Left renal cortex interstitium (tissue), 4 donors: ENCODE measurements at places on chromosomes 2 and 18.

- DNase-seq: no peak
Measured at GRCh38 chr18:2316082-2316750, 255.1 kb downstream of the METTL4 start.

- DNase-seq: no peak
Measured at GRCh38 chr2:141501752-141502151, 629.1 kb downstream of the LRP1B start.

DNA sequence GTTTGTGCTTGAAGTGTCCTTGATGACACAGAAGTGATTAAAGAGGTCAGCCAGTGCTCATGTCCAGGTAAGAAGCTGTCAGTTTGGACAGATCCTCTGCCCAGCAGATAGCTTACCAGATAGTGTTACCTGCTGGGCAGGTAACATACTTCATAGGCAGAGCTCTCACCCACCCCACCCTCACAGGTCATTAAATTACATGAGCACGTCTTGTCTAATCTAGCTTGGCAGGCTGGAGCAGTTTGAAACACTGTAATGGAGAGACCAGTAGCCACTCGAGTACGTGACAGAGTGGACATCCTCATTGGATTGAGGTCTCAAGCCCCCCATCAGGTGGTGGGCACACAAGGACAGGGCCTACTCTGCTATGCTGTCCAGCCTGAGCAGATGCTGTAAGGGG, 27.1 kb downstream of the TTC32 start:
- DNase-seq: no peak

GRCh38 chr2:20050104-20050645, 1.3 kb downstream of the LAPTM4A start:
- peak; percentile 63 for DNase-seq

- no peak for DNase-seq
Measured at GRCh38 chr2:152098496-152099366, at the start of gene CACNB4. TSS of gene CACNB4 (minus strand) at chr2:152099044.

GRCh38 chr2:5986801-5987787, 294.9 kb downstream of the SOX11 start:
- no peak for DNase-seq

- no peak for DNase-seq
Measured at GRCh38 chr2:200367155-200367554, 60.7 kb downstream of the SPATS2L start.

- no peak for DNase-seq
Measured at GRCh38 chr2:148978026-148978685, 60.3 kb upstream of the LYPD6B start.

- no peak for DNase-seq
Measured at GRCh38 chr18:58562999-58563667, 65.8 kb downstream of the ALPK2 start.

GRCh38 chr2:198476007-198476406, 671.6 kb downstream of the PLCL1 start:
- no peak for DNase-seq

GRCh38 chr2:207423886-207424285, 105.9 kb upstream of the CREB1 start:
- DNase-seq: no peak
